Liver (tissue), 10 donors: ENCODE measurements at places on chromosomes 1 and 21. TPM values are rescaled to one million over a fixed set of nuclear protein-coding genes. Genes with fewer than 3 reads are reported as not detected.

Gene TMEM82
- total RNA-seq, result 5.6 TPM

Gene ERICH3
- total RNA-seq, result 0.05 TPM

Gene AGL
- 16.9 TPM for total RNA-seq

Gene AVPR1B
- total RNA-seq, result not detected

- H3K27me3 ChIP-seq, result no peaks in the 10 kb centered on the region
- H3K4me3 ChIP-seq, result no peak overlapping the region
- peaks cover 13% of the 10 kb centered on the region for H3K4me1 ChIP-seq
- DNase-seq, result no peak
Measured at GRCh38 chr1:61259379-61260148, 177.2 kb downstream of the NFIA start.

GRCh38 chr1:10561955-10562354 lies 87.2 kb downstream of the PEX14 start:
- DNase-seq, result no peak
- no peak overlapping the region for H3K4me3 ChIP-seq
- H3K4me1 ChIP-seq, result peaks cover 1% of the 10 kb centered on the region

- DNase-seq, result no peak
- H3K4me1 ChIP-seq, result no peaks in the 10 kb centered on the region
- H3K27me3 ChIP-seq, result no peaks in the 10 kb centered on the region
- no peak overlapping the region for H3K4me3 ChIP-seq
Measured at GRCh38 chr1:216804111-216804510, 80.9 kb upstream of the ESRRG start.

DNA sequence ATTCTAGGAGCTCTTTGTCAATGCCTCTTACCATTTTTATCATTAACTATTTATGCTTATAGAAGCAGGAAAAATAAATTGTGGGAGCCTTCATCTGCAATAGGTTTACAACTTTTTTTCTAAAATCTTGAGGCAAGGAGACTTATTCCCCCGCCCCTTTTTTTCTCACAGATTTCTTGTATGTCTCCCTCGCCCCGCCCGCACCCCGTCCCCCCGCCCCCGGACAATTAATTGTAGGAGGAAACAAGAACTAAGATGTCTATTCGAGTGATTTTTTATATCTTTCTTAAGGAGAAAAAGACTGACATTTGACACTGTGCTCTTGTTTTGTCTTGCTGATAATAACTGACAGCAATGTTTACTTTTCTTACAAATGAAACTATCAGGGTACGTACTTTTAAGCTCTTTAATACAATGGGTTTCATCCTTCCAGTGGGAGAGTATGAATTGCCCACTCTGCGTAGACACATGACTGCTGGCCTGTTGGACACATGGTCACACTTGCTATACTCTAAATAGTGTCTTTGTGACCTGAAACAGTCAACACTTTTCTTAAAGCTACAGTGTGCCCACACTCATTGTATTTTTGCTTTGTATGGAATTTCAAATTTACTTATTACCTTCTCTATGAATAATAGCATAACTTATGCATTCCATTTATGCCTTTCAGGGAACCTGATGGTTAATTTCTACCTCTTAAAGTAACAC lies 1.5 kb upstream of the IVNS1ABP start:
- peaks cover 16% of the 10 kb centered on the region for H3K4me1 ChIP-seq
- no peaks in the 10 kb centered on the region for H3K36me3 ChIP-seq
- H3K4me3 ChIP-seq, result no peak overlapping the region
- peak overlapping the region; percentile 97 for H3K27ac ChIP-seq

DNA sequence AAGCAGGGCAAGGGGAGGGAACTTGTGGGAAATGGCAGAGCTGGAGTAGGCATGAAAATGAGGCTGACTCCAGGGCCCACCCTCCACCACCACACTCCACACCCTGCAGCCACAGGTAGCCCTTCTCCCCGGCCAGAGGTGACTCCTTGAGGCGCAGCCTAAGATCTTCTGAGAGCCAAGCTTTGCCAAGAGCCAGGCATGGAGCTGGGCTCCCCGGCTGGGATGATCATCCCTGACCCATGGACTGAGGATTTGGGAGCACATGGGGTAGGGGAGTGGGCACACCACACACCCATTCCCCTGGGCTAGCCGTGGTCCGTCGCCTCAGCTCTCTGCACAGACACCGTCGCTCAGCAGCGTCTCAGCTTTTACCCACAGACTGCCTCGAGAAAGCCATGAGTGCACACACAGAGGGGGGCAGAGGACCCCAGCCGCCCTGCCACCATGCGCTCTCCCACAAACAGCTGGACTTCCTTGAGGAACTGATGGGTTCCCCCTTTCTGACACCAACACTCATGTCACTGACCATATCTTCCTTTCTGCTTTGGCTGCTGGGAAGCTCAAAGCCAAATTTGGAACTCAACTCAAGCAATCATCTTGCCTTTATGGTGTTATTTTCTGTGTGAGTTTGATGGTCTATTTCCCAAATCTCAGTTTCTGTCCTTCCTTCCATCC lies 123.6 kb upstream of the RUNX3 start:
- no peak overlapping the region for H3K27ac ChIP-seq
- no peaks in the 10 kb centered on the region for H3K27me3 ChIP-seq
- H3K4me1 ChIP-seq, result no peaks in the 10 kb centered on the region

DNA sequence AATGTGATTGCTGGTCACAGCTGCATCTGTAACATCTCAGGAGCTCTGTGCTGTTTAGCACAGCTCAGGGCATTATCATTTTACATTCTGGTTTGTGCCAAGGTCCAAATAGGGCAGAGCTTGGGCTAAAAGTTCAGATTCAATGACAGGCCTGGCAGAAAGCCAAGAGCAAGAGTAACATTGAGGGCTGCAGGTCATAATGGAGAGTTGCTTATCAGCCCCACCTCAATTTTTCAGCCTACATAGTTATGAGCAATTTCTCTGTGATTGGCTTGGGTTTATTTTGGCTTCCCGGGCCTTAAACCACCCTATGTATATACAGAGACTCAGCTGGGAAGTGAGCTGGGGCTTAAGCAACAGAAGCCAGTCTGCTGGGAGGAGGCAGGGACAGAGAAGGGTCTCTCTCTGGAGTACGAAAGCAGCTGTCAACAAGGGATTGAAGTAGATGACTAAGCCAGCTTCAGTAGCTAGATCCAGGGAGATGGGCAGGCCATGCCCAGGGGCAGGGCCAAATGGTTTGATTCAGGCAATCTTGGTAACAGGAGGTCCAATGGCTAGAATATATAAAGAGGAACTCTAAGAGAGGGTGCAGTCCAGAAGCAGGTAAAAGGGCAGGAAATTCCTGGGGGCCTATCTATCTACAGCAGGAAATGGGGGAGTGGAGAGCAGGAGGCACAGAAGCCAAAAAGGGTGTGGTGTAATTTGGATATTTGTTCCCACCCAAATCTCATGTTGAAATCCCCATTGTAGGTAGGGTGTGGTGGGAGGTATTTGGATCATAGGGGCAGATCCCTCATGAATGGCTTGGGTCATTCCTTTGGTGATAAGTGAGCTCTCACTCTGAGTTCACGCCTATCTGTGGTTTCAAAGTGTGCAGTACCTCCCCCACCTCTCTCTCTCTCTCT lies 49.0 kb downstream of the BRINP2 start:
- H3K27ac ChIP-seq, result no peak overlapping the region
- H3K27me3 ChIP-seq, result no peaks in the 10 kb centered on the region
- no peak for DNase-seq
- H3K4me1 ChIP-seq, result no peaks in the 10 kb centered on the region
- H3K36me3 ChIP-seq, result no peaks in the 10 kb centered on the region

DNA sequence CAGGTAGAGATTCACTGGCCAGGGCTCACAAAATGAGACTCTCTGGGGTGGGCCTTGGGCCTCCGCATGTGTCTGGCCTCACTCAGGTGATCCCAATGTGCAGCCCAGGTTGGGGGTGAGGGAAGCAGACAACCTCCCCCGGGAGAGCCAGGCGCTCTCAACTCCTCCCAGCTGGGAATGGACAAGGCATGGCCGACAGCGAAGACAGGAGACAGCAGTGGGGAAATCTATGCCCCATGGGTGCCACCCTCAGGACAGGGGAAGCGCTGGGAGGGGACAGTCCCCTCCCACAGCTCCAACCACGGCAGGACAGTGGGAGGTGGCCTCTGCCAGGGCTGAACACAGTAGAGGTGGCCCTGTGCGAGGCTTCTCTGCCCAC lies 47.7 kb downstream of the PRDM15 start:
- H3K27ac ChIP-seq, result no peak overlapping the region
- H3K36me3 ChIP-seq, result no peaks in the 10 kb centered on the region
